HuH-7.5 (cell line): ENCODE measurements at places on chromosomes 7 and 10.

GRCh38 chr10:103947799-103948516 lies 19.0 kb upstream of the SLK start:
- no peak for DNase-seq

- no peak for DNase-seq
Observed at GRCh38 chr10:29807163-29807806, 172.5 kb upstream of the SVIL start.

GRCh38 chr10:35707642-35708425 lies 65.7 kb upstream of the FZD8 start:
- DNase-seq: no peak

- no peak for DNase-seq
Observed at GRCh38 chr10:14670551-14671240, 104.0 kb downstream of the FAM107B start.
